ENCODE measurements at places on chromosomes 11 and 22.

DNA sequence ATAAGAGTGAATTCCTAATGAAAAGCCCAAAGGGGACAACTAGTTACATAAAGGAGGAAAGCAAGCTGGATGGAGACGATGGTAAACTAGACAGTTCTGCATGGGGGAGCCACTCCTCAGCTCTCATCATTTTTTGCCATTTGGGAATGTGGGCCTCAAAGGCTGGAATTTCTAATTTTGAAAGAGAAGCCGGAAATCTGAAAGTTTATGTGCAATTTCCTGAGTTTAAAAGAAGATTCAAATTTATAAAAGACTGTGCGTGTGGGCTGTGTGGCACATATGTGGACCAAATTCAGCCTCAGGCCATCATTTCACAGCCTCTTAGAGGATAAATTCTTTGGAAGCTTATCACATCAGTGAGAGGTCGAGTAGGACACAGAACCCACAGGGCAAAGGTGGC is 18.3 kb upstream of the CRY2 start:
- no peak for DNase-seq

DNA sequence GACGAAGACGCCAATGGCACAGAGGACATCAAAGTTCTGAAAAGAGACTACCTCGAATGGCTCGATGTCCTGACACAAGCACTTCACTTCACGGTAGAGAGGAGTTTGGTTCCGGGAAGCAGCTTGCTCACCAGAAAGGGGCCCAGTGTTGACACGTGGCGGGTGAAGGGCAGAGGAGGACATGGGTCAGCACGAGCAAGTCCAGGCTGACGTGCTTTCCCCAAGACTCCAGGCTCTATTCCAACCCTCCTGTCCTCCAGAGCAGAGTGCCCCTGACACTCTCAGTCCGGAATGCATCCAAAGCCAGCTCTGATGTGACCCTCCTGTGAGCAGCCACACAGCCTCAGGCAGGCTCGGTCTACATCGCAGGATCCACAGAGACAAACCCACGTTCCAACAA is 77.5 kb upstream of the BID start:
- DNase-seq: no peak

DNA sequence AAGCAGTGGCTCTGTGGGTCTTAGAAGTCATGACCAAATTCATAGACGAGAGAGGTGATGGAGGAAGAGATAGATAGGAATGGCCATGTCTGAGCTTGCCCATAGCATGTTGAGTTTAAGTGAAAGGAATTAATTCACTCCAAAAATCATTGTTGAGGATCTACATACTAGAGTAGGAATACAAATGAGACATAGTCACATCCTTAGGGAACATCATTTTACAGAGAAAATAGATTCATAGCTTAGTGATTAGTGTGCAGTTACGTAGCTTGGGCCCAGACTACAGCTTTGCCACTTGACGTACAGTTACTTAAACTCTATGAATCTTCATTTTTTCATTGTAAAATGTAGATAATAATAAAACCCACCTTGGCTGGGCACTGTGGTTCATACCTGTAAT is 21.4 kb upstream of the BMAL1 start:
- no peak for DNase-seq

DNA sequence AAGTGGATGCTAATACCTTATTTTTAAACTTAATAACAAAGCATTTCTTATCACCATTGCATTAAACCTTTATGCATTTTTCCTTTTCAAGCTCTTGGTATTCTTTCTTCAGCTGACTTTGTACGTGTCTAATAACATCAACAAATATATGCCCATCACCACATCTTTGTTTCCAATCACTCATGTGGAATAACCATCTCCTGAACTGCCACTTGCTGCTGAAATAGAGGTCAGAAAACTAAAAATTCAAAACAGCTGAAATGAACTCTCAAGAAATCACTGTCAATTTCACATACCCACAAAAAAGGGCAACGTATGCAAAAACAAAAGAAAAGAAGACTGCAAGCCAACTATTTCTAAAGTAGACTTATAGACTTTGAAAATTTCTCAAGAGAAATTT is 7.4 kb downstream of the MSANTD4 start:
- no peak for DNase-seq

DNA sequence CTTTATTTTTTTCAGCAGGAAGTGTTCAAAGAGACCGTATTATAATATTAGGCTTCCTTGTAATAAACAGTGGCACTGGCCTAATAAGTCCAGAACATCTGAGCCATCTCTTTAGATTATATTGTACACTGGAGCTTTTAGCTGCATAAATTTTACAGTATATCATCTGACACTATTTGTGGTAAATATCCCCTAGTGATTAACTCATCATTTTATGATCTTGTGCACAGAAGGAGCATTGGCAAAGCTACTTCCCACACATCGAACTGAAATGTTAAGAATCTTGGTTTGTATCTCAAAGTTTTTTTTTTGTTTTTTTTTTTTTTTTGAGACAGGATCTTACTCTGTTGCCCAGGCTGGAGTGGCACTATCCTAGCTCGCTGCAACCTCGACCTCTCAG is 162.7 kb downstream of the HIPK3 start:
- peak; percentile 10 for DNase-seq

GRCh38 chr11:27161071-27161470 is 120.5 kb downstream of the BBOX1 start:
- no peak for DNase-seq

DNA sequence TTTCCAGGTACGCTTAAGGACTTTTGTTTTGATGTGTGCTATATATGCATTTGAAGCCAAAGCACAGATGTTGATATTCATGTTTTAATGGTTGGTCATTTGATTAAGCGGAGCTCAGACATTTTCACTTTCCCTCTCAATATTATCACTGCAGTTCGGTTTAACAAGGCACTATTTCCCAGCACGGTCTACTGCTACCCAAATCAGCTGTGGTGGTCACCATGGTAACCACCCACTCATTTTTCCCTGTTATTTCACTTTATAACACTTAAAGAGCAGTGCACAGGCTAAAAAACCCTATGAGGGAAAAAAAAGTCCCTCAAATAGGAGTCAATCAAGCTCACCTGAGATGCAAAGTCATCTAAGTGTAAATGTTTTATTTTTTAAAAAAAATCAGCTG is 439.6 kb upstream of the CCDC90B start:
- DNase-seq: no peak

DNA sequence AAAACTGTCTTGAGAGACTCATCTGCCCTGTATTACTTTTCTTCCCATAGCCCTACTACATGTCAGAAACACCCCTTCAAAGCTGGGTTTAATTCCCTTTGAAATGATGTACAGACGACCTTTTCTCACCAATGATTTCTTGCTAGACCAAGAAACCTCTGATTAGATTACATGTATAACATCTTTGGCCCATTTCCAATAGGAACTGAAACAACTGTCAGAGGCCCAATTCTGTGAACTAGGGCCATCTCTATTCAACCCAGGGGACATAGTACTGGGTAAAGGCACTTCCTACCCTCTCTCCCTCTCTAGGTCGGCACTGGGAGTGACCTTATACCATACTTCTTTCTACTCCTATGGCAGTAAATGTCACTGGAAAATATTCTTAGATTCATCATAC is 19.4 kb downstream of the NPAT start:
- no peak for DNase-seq

DNA sequence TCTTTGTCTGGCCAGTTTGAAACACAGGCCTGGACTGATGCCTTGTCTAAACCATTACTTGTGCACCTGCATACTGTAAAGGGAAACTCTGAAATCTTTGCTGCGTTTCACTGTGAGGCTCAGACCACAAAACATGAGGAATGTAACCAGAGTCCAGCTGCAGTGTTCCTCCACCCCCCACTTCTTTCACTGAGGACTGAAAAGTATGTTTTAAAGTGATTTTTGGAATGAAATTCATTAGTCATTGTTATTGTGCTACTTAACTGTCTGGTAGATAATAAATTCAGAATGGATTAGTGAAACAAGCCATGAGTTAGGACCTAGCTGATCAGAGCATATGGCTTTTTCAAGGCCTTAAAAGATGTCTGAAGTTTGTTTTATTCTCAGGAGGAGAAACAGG is 181.2 kb downstream of the WNT11 start:
- no peak for DNase-seq

DNA sequence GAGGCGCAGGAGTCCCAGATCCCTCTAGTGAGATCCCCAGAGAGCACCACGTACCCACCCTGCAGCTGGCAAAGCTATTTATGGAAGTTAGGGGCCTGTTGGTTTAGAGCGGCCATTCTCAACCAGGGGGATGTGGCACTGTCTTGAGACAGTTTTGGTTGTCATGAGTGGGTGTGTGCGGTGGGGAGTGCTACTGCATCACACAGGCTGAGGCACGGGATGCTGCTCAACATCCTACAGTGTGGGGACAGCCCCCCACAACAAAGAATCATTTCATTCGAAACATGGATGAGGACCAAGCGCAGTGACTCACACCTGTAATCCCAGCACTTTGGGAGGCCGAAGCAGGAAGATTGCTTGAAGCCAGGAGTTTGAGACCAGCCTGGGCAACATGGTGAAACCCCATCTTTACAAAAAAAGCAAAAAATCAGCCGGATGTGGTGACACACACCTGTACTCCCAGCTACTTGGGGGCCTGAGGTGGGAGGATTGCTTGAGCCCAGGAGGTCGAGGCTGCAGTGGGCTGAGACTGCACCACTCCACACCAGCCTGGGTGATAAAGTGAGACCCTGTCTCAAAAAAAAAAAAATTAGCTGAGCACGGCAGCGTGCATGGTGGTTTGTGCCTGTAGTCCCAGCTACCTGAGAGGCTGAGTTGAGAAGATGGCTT is 28.2 kb downstream of the GGT5 start:
- DNase-seq: no peak

DNA sequence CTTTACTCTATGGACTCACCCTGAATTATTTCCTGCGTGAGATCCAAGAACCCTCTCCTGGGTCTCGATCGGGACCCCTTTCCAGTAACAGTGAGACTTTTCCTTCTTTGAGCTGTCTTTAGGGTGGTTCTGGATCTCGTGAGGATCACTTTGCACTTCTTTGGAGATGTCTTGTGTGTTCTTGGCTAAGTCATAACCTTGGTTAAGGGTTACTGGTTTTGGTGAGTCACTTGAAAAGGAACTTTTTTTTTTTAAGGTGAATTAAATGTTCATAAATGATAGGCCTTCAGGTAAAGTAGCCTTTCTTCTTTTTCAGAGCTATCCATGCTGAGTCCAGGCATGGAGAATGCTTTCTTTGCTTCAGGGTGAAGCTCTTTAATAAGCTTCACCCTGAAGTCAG is 19.4 kb upstream of the GSTP1 start:
- DNase-seq: no peak

GRCh38 chr22:19546680-19547079 is 22.5 kb upstream of the CLDN5 start:
- no peak for DNase-seq

GRCh38 chr11:114447444-114447843 is 8.2 kb downstream of the REXO2 start:
- DNase-seq: no peak

DNA sequence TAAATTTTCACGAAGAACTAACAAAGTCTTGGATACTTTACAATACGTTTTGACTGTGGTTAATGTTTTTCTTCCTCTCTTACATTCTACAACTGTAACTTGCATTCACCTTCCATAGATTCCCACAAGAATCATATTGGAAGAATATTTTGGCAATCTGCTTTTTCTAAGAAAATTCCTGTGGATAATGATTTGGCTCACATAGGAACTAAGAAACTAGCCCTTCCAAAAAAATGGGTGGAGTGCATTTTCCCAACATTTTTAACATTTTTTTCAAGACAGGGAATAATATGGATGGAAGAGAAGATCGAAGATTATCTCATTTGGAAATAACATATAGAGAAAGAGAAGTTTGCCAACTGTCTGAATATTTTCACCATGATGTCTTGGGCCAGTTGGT is 256.9 kb upstream of the POU2AF2 start:
- DNase-seq: no peak

DNA sequence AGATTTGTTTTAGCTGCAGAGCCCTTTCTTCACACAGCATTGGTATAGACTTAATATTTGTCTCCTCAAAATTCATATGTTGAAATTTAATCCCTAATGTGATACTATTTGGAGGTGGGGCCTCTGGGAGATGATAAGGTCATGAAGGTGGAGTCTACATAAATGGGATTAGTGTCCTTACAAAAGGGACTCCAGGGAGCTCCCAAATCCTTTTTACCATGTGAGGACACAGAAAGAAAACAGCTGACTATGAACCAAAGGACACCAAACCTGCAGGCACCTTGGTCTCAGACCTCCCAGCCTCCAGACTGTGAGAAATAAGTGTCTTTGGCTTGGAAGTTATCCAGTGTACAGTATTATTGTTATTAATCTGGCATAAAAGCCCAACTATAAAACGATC is 10.2 kb downstream of the SLC35F2 start:
- DNase-seq: no peak

DNA sequence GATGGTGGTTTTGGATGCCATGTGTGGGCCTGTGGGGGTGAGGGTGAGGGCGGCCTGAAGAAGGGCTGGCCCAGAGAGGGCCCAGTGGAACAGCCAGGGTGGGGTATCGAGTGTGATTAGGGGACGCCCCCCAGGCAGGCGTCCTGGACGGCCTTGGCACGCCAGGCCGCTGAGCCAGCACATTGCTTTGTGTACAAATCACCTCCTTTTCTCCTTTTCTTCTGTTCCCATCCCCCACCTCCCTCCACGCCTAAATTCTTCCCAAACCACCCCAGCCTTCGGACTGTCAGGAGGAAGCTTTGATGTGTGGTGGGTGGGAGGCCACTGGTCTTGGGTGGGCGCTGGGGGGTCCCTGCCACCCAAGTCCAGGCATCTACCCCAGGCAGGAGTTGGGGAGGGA is 7.8 kb upstream of the CD248 start:
- no peak for DNase-seq

GRCh38 chr22:38223289-38223960 is 21.6 kb downstream of the MAFF start:
- DNase-seq: no peak

DNA sequence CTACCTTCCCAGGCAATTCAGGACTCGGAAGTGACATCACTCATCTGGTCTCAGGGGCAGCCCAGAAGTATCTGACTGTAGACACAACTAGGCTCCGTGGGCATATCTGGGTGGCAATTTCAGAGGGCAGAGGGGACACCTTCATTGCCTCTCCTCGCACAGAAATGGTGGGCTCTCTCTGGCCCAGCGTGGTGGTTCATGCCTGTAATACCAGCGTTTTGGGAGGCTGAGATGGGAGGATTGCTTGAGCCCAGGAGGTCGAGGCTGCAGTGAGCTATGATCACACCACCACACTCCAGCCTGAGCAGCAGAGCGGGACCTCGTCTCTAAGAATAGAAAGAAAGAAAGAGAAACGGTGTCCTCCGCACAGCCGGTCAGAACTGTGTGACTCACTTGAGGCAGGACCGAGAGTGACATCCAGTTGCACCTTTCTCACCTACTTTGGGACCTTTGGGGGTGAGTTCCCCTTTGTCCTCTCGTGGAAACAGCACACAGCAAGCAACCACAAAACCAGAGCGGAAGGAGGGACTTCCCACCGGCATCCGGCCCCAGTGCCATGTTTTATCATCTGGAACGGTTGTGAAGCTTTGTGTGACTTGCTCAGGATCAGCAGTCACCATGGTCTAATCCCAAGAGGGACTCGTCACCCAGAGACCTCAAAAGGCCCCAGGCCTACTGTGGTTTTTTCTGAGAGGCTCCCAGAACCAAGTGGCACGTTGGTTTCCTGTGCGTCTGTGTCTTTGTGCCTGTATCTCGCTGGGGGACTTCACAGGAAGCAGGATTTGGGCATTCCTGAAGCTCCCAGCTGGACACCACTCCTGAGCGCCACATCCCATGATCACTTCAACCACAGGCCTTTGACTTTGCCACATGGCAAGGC is 38.4 kb upstream of the EMID1 start:
- no peak for DNase-seq

All from foreskin melanocyte (primary cell).